Stimulated activated CD8-positive, alpha-beta memory T cell treated with anti-CD3 and anti-CD28 coated beads, Interleukin-4, amount 100 ng/mL, for 1 hour (primary cell): ENCODE measurements at places on chromosomes 2 and 18.

- no peak for DNase-seq
These were observed 23.3 kb upstream of the APOB start for GRCh38 chr2:21067125-21067524.

GRCh38 chr2:10385933-10386773, 62.0 kb downstream of the ODC1 start:
- DNase-seq, result no peak

DNA sequence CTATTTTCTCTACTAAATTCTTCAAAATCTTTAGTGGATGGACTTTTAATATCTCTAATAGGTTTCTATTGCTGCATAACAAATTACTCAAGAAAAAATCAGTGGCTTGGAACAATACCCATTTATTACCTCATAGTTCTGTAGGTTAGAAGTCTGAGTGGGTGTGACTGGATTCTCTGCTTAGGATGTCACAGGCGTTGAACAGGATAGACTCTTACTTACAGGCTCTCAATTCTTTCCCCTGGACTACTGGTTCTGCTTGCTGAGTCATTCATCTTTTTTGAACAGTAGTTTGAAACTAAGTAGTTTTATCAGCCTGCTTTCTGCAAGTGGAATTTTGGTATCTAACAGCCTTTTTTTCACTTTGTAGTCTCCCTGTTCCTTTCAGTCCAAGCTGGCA, 265.4 kb downstream of the ZNF385B start:
- no peak for DNase-seq

- no peak for DNase-seq
These were observed 60.7 kb upstream of the DAPL1 start for GRCh38 chr2:158734442-158734841.

GRCh38 chr2:227513113-227513512, 41.2 kb downstream of the AGFG1 start:
- DNase-seq, result no peak

DNA sequence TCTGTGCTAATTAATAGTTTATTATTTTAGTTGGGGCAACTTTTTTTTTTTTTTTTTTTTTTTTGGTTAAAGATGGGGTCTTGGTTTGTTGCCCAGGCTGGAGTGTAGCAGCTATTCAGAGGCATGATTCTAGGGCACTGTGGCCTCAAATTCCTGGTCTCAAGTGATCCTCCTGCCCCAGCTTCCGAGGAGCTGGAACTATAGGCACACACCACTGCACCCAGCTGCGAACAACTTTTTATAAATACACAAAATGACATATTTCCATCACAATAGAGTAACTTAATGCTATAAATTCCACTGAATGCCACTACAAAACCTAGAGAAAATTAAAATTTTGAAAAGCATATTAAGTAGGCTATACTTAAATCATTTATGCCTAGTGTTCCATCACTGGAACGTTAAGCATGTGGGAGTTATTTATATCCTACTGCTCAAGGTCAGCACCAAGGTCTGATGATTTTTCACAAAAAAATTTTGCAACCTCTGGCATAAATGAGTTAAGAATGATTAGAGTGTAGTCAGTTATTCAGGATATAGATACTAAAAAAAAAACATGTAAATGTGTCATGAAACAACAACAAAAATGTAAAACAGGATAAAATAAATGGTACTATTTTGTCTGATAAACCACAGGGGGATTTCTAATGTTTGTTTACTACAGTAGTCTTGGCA, 46.8 kb downstream of the GFPT1 start:
- no peak for DNase-seq

GRCh38 chr2:100238471-100238870, 83.8 kb downstream of the LONRF2 start:
- DNase-seq, result no peak

DNA sequence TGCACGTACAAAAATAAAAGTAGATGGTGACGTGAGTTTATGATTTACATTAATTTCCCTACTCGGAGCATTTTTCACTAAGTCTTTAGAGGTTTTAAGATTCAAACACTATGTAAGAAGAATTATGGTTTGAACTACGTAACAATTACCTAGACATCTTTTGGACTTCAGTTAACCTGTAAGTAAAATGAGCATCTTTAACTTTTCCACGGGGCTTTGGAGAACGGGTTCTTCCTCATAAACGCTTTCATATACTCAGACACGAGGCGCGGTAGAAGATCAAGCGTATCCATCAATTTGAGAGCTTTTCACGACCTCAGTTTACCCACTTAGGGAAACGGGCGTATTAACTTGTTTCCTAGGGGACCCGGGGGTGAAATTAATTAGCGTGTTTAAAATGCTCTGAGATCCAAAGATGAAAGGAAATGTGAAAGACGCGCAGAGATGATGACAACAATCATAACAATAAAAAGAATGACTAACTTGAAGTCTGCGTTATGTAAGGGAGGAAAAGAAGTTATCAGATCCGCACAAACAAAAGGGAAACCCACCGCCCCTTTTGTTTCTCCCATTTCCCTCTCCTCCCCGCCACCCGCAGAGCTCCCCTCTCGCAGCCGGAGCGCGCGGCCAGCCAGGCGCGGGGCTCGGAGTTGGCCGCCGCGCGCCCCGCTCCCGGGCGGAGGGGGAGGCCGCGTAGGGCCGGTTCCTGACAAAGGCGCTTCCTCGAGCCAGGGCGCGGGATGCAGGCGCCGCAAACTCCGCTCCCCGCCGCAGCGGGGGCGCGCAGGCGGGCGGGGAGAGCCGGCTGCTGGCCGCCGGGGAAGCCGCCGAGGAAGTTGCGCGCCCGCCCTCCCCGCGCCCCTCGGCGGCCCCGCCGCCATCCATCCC, 807 bp downstream of the PELI1 start:
- DNase-seq, result no peak

GRCh38 chr2:137969418-137969765, 5.1 kb downstream of the HNMT start:
- DNase-seq, result no peak

GRCh38 chr2:199814817-199815211, 36.2 kb downstream of the FTCDNL1 start:
- DNase-seq, result no peak

- no peak for DNase-seq
These were observed 143.1 kb upstream of the FBXO11 start for GRCh38 chr2:48049371-48049770.

- DNase-seq, result no peak
These were observed 382.1 kb downstream of the OSR1 start for GRCh38 chr2:18976168-18976961.

- no peak for DNase-seq
These were observed 244.5 kb downstream of the MEIS1 start for GRCh38 chr2:66679442-66679841.

DNA sequence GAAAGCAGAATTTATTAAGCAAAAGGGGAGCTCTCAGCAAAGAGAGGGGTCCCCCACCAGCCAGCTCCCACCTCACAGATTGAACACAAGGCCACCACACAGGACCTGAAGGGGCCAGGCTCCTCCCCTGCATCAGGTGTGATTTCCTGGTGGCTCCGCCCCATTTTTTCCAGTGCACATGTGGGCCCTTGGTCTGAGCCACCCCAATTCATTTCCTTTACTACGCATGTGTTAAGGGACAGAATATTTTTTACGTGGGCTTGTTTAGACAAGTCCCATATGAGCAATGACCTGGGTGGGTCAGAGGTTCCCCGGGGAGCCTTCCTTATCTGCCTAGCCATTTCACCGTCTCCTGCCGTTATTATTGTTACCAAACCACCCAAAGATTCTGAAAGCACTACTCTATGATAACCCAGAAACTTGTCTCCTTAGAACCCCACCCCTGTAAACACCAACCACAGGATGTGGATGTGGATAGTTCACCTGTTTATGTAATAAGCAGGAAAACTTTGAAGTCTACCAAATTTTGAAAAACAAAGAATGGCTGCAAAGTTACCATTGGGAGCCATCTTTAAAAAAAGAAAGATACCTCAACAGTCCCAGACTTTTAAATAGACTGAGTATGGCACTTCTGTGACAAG, 191.7 kb downstream of the CD226 start:
- no peak for DNase-seq

DNA sequence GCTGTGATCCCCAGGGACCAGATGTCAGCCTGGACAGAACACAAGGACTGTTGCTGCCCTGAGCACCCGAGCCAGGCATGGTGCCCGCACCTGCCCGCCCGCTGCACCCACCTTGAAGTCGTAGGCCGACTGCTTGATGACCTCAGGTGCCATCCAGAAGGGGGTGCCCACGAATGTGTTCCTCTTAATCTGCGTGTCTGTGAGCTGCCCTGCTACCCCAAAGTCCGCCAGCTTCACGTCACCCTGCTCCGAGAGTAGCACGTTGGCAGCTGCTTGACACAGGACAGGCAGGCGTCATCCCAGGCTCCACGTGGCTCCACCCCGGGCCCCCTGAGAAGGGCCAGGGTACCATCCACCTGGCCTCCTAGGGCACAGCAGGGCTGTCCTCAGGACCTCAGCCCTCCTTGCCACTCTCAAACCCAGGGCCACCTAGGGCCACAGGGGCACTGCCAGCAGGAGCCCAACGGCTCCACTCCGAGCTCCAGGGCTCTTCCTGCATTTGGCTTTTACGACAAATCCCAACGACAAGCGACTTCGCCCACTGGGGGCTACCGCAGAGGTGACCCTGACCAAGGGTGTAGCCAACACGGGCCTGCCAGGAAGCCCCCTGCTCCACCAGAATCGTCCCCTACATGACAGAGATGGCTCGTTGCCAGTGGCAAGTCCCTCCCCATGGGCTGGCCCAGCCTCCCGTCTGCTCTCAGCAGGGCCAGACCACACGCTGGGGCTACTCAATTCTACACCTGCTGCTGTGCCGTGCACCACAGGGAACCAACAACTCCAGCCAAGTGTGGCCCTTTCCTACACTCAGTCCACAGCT, 9.0 kb downstream of the STK25 start:
- no peak for DNase-seq

- DNase-seq, result peak; percentile 46
These were observed 25.4 kb upstream of the SLC66A3 start for GRCh38 chr2:11129598-11130449.

DNA sequence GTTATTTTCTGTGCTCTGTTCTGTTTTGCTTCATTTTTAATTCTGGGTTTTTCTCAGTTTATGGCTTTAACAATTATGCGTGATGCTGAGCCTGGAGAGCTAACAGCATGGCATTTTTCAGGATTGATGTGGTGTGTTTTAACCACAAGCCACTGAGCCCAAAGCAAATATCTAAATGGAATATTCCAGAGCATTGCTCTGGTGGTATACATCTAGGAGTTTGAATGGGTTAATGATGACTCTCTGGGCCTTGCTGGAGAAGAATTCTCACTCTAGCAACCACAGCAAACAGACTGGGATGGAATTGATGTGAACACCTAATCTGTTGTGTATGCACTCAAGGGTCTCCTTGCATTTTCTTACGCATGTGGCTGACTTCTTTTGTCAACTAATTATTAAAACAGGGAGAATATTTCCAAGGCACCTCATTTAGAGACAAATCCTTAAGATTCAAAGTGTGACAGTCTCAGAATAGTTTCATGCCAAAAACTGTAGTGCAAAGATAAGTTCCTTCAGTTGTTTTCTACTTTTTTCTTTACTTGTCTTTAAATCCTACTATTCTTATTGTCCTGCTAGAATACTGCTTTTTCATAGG, 164.0 kb downstream of the DTNA start:
- DNase-seq, result no peak

- DNase-seq, result no peak
These were observed 404.4 kb downstream of the SOCS6 start for GRCh38 chr18:70693246-70693645.

- DNase-seq, result no peak
These were observed 230.5 kb upstream of the SETBP1 start for GRCh38 chr18:44450226-44450625.

GRCh38 chr2:10022966-10023662, 20.2 kb upstream of the KLF11 start:
- DNase-seq, result no peak

DNA sequence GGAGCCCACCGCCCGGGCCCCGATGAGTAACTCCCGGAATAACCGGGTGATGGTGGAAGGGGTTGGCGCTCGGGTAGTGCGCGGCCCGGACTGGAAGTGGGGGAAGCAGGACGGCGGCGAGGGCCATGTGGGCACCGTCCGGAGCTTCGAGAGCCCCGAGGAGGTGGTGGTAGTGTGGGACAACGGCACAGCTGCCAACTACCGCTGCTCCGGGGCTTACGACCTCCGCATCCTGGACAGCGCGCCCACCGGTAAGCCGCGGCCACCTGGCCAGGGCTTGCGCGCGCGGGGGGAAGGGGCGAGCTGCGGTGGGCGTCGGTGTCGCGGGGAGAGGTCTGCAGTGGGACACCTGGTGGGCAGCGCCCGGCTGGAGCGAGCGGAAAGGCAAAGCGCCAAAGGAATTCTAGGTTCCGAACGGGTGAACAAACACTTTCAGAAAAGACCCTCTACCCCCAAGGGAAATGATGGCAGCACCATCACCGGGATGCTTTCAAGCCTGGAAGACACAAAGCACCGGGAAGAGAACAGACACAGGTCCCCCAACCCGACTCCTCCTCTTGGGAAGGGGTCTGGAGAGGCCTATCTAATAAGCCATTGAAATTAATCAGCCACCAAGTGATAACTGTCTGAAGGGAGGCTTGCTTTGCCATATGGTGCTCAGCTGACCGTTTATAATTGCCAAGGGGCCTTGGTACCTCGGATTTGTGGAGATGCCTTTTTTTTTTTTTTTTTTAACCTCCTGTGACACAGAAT, 1.1 kb downstream of the MIB1 start:
- DNase-seq, result peak; percentile 10

DNA sequence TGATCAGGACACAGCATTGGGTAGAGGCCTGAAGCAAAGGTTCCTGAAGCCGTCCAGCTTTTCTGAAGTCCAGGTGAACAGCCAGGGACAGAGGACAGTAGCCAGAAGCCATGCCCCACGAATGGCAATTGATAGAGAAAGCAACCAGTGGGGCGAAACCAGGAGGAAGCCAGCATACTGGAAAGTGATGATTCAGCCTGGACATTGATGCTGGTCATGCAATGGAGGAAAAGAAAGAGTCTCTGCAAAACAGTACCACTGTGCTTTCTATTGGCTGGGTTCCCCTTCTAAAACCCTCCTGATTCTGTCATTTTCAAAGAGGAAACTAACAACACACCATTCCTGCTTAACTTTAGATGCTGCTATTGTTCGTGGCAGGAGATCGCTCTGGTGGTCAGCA, 221.4 kb upstream of the EPAS1 start:
- DNase-seq, result no peak

GRCh38 chr2:109208951-109209335, 79.9 kb downstream of the SH3RF3 start:
- no peak for DNase-seq

GRCh38 chr2:234172066-234172465, 121.6 kb downstream of the SPP2 start:
- no peak for DNase-seq

GRCh38 chr2:194587739-194588270, 1069.2 kb upstream of the SLC39A10 start:
- no peak for DNase-seq
